ENCODE measurements at places on chromosomes 5 and 9. TPM values are rescaled to one million over a fixed set of nuclear protein-coding genes. Genes with fewer than 3 reads are reported as not detected.

- no peak for DNase-seq
These were observed 8.8 kb downstream of the SPRY4 start for GRCh38 chr5:142316051-142316450.

DNA sequence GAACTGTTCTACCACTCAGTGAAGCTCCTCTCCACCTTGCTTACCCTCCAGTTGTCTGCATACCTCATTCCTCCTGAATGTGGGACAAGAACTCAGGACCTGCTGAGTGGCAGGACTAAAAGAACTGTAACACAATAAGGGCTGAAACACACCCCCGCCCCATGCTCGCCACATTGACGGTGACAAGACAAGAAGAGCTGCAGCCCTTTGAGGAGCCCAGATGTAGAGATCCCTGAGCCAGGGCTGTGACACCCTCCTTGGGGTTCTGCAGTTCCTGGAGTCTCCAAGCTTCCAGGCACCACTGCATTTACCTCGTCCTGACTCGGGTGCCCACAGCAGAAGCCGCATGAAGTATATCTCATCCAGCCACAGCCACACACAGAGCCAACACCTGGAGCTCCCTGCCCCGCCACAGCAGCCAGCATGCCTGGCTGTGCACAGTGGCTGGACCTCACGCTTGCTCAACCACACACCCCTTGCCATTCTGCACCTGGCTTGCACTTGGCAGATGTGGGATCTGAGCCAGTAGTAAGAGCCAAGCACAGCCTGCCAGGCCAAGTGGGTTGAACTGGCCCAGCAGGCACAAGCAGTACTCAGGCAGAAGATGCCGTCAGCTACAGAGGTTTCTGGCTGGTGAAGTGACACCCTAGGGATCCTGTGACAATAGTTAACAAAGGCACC, 166.1 kb downstream of the RNF180 start:
- no peak for DNase-seq

- no peak for DNase-seq
These were observed 4.4 kb downstream of the CEP72 start for GRCh38 chr5:616484-617039.

Gene RAD50
- polyA plus RNA-seq: 39.6 TPM

Gene NPM1
- polyA plus RNA-seq: 5,196 TPM

All from A549 (cell line).